ENCODE measurements at places on chromosomes 16 and 17.

DNA sequence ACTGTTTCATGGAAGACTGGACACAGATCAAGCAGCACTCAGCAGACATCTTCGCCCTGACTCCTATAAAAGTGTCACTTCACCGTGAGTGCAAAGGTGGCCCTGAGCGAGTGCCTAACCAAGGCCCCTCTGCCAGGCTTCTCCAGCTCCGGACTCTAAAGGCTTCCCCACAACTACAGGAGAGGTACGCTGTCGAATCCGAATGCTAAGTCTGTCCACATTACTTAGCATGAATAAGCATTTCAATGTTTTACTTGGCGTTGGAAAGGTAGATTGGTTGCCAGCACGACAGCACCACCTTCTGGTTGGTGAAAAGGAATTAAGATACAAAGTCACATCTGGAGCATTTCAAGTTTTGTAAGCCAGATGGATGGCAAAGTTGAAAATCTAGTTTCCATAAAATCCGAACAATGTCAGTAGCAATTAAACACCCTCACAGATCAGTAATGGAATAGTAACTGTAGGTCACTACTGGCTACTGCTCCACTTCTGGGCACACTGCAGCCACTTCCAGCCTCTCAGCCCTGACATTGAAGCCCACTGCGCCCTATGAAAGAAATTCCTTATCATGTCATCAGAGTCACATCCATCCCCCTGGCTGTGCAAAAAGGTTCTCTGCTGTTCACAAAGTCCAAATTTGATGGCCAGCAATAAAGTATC lies 100.9 kb downstream of the PARN start:
- DNase-seq, result peak; percentile 82

- no peak for DNase-seq
These were observed 7.6 kb downstream of the STX8 start for GRCh38 chr17:9568004-9568403.

DNA sequence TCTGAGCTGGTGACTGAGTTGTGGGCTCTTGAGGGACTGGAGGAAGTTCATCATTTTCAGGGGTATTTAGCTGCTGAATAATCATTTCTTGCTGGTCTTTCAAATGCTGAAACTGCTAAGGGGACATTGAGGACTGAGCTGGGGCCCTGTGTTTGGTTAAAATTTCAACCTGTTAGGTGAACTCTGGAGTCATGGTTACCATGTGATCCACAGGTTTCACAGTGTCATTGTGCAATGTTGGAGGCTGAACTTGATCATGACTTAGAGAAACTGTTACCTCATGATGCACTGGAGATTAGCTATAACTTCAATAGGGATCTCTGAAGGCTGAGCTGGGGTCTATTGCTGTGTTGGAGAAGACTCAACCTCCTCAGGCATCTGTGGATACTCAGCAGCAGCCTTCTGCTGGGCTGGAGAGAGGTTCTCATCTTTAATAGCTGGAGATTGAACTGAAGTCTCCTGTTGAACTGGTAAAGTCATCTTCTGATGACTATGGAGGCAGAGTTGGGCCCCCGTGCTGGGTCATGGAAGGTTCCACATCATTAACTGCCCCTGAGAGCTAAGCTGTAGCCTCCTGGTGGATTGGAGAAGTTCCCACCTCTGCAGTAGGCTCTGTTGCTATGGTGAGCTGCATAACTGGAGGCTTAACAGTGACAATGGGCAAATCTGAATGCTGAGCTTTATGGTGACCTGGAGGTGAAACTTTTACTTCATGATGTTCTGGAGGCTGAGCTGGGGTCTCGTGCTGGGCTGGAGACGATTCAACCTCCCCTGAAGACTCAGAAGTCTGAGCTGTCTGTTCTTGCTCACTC lies 15.2 kb downstream of the RDM1 start:
- DNase-seq, result no peak

DNA sequence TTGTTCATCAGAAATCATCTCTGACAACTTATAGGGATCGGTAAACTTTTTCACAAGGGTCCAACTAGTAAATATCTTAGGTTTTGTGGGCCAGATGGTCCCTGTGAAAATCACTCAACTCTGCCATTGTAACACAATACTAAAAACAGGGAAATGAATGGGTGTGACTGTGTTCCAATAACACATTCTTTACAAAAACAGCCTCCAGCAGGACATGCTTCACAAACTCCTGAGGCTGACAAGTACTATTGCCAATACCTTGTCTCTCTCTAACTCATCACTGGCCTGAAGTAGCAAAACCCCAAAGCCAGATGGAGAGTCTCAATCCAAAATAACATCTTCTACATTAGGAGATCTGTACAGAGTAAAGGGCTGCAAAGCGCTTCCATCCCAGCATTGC lies 312.3 kb downstream of the TOX3 start:
- no peak for DNase-seq

- no peak for DNase-seq
These were observed 22.1 kb downstream of the EMP2 start for GRCh38 chr16:10558305-10558704.

DNA sequence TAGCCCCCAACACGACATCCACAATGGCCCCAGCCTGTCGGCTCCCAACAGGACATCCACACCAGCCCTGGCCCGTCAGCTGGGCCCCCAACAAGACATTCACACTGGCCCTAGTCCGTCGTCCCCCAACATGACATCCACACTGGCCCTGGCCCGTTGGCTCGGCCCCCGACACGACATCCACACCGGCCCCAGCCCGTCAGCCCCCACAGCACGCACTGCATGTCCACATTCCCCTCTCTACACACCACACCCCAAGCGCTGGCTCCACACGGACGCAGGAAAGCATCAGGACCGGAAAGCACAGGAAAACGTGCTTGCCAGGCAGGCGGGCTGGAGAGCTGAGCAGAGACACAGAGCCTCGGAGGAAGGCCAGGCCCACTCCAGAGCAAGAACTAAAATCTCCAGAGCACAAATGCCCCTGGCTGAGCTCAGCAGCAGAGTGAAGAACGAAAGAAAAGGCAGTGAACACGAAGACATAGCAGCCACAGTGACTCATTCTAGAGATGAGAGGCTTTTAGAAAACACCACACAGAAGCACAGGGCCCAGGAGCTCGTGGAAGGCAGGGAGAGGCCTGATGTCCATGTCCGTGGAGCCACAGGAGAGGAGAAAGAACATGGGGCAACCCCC lies 50.6 kb downstream of the LMF1 start:
- DNase-seq, result peak; percentile 24

DNA sequence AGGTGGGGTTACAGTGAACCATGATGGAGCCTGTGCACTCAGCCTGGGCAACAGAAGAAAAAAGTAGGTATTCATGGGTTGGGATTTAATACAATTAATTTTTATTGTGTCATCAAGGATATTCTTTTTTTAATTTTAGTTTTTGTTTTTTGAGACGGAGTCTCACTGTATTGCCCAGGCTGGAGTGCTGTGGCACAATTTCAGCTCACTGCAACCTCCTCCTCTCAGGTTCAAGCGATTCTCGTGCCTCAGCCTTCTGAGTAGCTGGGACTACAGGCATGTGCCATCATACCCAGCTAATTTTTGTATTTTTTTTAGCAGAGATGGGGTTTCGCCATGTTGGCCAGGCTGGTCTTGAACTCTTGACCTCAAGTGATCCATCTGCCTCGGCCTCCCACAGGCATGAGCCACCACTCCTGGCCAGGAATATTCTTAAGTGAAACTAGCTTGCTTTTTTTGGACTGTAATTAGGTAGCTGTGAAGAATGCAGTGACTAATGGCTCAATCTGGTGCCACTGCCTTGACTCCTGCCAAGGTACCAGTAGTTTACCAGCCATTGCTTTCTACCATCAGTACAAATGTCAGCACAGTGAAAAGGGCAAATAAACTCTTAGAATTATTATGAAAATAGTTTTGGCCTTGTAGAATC lies 4.8 kb downstream of the PPM1D start:
- DNase-seq, result no peak

DNA sequence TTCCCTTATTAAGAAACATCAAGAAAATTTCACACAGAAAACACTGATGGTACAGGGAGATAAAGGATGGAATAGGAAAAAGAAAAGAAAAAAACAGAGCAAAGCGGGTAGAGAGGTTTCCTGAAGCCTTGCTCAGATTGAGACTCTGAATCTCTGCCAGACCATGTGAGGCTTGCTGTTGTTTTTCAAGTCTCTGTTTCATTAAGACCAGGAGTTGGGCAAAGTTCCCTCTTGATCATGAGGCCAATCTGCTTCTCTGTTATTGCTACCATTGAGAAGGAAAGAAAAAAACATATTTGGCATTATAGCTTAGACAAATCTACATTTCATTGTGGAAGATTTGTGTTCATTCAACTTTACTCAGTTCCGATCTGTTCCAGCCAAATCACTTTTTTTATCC lies 201.6 kb upstream of the SOX9 start:
- peak; percentile 16 for DNase-seq

GRCh38 chr17:4582101-4582501 lies 2.2 kb upstream of the SMTNL2 start:
- no peak for DNase-seq

DNA sequence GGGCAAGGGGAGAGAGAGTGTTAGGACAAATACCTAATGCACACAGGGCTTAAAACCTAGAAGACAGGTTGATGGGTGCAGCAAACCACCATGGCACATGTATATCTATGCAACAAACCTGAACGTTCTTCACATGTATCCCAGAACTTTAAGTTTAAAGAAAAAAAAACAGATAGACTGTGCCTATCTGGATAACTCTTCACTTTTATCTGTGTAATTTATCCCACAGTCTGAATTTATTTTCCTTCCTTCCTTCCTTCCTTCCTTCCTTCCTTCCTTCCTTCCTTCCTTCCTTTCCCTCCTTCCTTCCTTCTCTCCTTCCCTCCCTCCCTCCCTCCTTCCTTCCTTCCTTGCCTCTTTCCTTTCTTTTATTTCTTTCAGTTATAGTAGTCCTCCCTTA lies 370.7 kb downstream of the CDH8 start:
- DNase-seq, result no peak

DNA sequence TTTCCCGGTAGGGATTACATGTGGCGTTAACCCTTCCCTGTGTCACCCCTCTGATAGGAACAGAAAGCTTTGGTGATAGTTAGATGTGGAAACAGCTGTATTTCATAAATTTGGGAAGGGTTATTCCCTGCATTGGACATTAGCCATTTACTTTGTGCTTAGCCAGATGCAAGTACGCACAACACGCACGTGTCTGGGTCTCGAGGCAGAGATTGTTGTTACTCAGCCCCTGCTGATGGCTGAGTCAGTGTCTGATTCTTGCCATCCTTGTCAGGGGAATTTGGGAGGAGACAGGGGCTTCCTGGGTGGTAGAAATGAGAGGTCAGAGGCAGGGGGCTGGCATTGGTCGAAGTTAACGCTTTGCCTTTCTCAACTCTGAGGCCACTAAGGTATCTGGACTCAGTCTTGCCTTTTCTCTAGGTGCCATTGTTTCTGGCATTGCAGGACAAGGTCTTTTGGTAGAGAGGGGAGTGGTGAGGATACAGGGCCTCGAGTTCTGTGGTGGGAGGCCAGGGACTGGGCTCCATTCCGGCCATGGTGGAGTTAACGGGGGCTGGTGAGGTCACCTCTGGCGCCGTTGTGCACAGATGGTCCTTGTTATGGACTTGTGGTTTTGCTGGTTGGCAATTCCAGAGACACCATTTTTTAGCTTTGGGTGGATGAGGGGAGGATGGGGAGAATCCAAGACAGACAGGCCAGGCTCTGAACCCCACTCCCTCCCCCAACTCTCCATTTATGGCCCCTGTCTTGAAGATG lies 8.2 kb downstream of the MMP2 start:
- no peak for DNase-seq

GRCh38 chr17:34442387-34443111 lies 79.5 kb upstream of the CCL1 start:
- DNase-seq, result no peak

DNA sequence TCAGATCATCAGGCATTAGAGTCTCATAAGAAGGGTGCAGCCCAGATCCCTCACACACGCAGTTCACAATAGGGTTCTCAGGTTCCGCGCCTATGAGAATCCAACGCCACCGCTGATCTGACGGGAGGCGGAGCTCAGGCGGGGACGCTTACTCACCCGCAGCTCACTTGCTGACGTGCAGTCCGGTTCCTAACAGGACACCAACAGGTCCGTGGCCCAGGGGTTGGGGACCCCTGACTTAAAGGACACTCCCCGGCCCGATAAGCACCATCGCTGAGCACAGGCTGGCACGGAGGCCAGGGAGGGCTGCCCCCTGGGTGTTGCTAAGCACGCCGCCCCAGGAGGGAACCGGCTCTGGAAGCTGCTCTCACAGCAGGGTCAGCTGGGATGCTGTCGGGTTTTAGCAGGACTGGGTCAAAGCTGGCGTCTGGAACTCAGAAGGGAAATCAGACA lies 30.1 kb upstream of the BAHCC1 start:
- no peak for DNase-seq

DNA sequence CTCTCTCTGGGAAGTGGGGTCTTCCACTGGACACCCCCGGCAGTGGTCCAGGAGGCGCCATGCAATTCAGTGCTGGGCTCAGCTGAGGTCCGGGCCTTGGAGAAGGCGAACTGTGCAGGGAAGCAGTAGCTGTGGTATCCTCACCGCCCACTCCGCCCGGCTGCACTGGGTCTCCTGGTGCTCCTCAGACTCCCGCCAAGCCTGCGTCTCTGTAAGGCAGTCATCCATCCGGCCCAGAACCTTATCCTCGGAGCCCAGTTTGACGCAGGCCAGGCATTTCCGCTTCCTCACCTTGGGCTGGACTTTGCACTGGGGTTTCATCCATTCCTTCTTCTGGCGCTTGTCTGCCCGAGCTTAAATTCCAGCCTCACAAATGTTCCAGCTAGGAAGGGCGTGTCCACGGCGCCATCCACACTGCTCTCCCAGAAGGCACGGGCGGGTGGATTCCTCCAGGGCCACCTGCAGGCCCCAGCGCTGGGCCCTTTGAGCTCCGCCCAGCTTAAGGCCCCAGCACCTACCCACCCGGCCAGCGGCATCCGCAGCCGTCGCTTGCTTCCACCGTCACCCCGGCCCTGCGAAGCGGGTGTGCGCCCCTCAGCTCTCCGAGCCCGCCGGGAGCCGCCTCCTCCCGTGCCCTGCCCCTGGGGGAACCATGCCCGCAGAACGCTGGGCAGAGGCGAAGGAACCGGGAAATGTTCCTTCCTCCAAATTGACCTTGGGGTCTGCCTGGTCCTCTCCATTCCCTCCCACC lies 1884.8 kb downstream of the TP53TG3F start:
- no peak for DNase-seq

DNA sequence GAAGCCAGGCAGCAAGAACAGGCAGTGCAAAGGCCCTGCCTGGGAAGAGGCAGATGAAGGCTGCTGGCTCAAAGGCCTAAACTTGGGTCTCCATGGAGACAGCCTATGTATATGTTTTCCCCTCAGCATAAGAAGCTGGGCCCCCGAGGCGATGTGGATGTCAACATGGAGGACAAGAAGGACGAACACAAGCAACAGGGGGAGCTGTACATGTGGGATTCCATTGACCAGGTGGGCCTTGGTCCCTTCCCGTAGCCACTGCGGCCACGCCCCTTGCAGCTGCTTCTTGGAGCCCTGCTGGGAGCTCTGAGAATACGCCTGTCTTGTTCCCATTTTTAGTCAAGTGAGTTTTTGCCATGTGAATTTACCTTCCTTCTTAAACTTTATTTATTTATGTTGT lies 106.0 kb downstream of the SDR42E1 start:
- no peak for DNase-seq

- no peak for DNase-seq
These were observed 8.3 kb upstream of the HOXB2 start for GRCh38 chr17:48553190-48553547.

- no peak for DNase-seq
These were observed 6.8 kb upstream of the SERPINF2 start for GRCh38 chr17:1735834-1736347.
